CD14-positive monocyte (primary cell): ENCODE measurements at places on chromosomes 16 and 17. TPM values are rescaled to one million over a fixed set of nuclear protein-coding genes. Genes with fewer than 3 reads are reported as not detected.

Gene TEKT5
- not detected for polyA plus RNA-seq

Gene ITGAL
- 109 TPM for polyA plus RNA-seq

Gene KCNJ18
- polyA plus RNA-seq: not detected

DNA sequence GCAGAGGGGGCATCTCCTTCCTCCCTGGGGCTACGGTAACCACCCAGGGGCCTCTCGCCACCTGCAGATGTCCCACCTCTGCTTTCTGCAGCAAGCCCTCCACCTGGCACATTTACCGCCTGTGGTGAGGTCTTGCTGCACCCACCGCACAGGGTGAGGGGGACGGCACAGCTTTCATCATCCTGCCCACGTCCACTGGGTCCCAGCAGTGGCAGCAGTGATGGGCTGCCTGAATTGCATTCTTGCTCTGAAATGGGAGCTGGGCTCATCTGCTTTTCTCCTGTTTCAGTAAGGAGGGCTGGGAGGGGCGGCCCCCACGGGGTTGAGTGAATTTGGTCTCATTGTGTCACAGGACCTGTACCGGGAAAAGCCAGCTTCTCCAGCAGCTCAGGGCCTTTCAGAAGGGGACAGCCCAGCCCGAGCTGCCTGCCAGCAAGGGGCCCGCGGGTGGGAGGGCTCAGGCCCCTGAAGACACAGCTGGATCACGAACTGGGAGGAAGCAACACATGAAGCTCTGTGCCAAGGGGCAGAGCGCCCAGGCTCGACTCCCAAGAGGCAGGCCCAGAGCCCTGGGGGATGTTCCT lies 12.7 kb downstream of the DNAAF8 start:
- no peaks in the 10 kb centered on the region for H3K27me3 ChIP-seq
- H3K36me3 ChIP-seq: peaks cover 25% of the 10 kb centered on the region
- peaks cover 6% of the 10 kb centered on the region for H3K4me1 ChIP-seq
- no peak overlapping the region for H3K27ac ChIP-seq
- H3K4me3 ChIP-seq: no peak overlapping the region

DNA sequence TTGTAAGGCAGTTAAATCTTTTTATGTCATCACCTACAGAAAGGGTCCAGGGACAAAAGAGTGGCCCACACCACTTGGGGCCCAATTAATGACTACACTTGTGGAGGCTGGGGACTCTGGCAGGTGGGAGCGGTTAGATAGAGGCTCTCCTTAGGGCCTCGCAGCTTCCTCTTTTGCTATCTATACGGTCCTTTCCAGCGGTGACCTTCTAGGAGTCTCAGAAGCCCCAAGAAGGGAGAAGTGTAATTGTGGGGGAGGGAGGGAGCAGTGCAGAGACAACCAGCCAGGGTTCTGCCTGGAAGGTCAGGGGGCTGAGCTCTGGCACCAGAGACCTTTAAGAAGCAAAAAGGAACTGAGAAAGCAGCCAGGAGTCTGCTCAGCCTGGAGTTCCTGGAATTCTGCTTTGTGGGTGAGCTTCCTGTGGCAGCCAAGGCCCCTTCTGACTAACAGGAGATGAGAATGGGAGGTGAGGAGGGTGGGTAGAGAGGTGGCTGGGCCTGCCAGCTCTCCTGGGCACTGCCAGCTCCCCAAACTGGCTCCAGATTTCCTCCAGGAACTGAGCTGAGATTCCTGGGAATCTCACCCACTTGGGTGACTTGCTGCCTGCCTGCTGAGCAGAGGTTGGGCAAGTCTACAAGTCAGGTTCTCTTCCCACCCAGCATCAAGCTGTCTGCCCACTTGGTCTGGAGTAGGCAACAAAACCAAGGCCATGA lies 16.3 kb upstream of the MAP3K14 start:
- peaks cover 38% of the 10 kb centered on the region for H3K4me1 ChIP-seq

DNA sequence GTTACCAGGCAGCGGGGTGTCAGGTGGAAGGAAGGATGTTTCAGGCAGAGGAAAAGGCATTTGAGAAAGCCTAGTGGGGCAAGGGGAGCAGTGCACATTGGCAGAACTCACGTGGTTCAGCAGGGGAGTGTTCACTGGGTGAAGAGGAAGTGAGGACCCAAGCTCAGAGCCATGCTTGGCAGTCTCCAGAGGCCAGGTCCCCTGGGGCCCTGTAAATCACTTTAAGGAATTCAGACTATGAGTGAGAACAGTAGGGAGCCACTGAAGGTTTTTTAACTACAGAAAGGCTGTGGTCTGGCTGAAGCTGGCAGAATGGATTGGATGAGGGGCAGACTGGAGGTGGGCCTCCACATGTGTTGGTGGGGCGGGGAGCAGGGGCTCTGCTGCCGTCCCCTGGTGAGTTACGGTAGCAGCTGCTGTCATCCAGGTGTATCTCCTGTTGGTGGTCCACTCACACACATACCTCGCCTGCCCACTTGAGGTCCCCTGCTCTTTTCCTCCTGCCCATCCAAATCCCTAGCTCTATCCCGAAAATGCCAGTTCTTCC lies 5.1 kb downstream of the CLEC16A start:
- DNase-seq: peak; percentile 74
- H3K27ac ChIP-seq: no peak overlapping the region
- peak overlapping the region; percentile 3 for H3K4me3 ChIP-seq
- no peaks in the 10 kb centered on the region for H3K36me3 ChIP-seq
- peaks cover 33% of the 10 kb centered on the region for H3K4me1 ChIP-seq

- H3K4me3 ChIP-seq: no peak overlapping the region
- H3K27me3 ChIP-seq: no peaks in the 10 kb centered on the region
- peaks cover 40% of the 10 kb centered on the region for H3K4me1 ChIP-seq
- no peak for DNase-seq
Measured at GRCh38 chr17:41967921-41968578, 1.5 kb downstream of the CNP start.
